ENCODE measurements at places on chromosomes 12 and 14.

- DNase-seq = peak; percentile 73
These were observed 28.5 kb downstream of the TMCC3 start for GRCh38 chr12:94621662-94622359.

GRCh38 chr12:84969226-84969625 is 56.6 kb upstream of the SLC6A15 start:
- DNase-seq = no peak

DNA sequence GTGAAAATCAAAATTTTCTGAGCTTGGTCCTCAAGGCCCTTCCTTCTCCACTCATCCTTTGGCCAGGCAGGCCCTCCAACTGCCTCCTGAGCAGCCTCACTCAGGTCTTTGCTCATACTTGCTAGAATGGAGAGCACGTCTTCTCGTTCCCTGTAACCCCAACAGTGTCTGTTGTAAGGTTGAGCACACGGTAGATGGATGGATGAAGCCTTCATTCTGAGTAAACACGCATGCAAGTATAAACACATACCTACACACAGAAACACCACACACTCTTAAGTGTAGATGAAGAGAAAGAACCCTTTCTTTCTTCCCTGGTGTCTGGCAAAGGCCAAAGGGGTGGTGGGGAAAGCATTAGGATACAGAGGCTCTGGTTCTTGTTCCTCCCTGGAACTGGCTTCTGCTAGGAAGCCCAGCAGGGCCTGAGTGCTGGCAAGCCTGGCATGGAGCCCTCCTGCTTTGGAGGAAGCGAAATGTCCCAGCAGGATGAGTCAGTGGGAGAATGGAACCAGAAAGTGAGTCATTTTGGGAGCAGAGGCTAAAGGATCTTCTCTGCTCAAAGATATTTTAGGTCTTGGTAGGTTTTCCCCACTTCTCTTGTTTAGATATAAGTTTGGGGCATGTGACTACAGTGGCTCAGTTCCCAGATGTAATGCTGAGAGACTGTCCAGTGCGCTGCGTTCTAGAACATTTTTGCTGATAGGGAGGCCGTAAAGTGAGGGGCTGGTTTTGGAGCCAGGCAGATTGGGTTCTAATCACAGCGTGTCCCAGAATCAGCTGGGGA is 127.4 kb downstream of the CACNA1C start:
- DNase-seq = peak; percentile 53

GRCh38 chr14:80664576-80664975 is 277.0 kb downstream of the CEP128 start:
- DNase-seq = no peak

DNA sequence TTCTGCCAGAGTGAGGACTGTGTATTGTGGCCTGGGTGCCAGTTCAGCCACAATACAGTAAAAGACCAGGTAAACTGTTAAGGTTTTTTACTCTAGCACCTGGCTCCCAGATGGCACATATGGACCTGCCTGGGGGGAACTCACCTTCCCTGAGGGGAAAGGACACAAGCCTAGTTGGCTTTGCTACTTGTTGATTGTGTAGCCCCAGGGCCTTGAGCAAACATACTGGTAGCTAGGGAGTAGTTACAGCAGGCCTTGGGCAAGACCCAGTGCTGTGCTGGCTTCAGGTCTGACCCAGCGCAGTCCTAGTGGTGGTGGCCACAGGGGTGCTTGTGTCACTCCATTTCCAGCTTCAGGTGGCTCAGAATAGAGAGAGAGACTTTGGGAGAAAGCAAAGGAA is 216.4 kb downstream of the KLHL28 start:
- DNase-seq = no peak

DNA sequence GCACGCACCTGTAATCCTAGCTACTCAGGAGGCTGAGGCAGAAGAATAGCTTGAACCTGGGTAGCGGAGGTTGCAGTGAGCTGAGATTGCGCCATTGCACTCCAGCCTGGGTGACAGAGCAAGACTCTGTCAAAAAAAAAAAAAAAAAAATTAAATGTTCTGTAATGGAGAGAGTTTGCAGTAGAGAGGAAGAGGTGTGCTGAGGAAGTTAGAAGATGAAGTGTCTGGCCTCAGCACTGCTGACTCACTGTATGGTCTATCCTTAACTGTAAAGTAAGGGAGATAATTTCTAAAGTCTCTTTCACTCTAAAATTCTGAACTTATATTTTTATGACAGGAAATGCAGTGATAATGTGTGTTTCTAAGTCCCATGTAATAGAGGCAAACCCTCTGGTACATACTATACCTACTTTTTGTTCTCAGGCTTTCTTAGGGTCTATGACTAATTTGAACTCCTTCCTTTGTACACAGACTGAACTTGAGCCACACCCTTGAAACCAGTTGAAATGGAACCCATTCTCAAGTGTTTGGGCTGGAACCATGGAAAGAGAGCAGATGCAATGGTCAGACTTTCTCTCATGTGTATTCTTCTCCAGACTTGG is 278.1 kb upstream of the FAR2 start:
- no peak for DNase-seq

DNA sequence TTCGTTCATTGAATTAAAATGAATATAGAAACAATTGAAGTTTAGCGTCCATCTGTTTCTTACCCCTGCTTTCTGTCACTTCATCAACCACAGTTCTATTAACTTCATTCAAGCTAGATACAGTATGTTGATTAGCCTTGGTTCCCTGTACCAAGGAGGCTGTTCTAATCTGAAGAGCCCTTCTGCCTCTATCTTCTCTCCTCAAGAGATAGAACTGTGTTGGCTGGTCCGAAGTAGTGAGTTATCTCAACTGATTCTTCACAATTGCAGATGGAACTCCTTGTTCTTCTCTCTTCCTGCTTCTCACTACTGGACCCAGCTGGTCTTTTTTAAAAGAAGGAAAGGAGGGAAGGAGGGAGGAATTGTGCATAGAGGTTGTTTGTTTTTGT is 82.1 kb upstream of the TRAF3 start:
- DNase-seq = no peak

- DNase-seq = no peak
These were observed 117.4 kb downstream of the NUBPL start for GRCh38 chr14:31678421-31679249.

DNA sequence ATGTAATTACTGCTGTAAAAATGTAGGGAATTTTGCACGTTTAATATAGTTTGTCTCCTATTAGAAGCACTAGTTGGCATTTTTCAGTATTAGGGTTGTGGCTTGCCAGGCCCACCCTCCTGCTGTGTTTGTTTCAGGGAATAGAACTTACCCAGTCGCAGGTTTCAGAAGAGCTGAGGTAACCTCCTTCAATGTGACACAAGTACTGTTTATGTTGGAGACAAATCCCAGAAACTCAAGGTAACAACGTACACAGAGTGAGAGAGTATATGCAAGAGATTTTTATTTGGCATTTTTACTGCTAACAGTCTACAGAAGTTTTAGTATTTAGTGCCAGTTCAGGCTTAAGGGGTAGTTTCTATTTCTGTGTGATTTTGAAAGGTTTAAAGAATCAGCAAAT is 284.3 kb downstream of the RAD51B start:
- DNase-seq = no peak

DNA sequence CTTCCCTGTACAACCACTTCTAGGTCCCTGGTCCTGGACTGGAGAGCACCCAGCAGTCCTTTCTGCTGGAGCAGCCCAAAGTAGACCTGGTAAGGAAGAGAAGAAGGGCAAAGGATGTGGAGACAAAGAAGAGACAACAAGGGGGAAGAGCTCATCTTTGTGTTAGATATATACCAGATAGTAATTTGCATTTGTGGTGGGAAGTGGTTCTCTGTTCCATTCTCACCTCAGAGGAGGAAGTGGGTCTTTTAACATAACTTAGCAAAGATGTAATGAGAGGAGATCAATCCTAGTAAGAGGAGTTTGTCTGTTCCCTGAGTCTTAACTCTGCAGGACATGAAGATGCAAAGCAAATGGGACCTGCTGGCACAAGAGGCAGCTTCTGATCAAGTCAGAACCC is 8.0 kb downstream of the CCDC198 start:
- no peak for DNase-seq

DNA sequence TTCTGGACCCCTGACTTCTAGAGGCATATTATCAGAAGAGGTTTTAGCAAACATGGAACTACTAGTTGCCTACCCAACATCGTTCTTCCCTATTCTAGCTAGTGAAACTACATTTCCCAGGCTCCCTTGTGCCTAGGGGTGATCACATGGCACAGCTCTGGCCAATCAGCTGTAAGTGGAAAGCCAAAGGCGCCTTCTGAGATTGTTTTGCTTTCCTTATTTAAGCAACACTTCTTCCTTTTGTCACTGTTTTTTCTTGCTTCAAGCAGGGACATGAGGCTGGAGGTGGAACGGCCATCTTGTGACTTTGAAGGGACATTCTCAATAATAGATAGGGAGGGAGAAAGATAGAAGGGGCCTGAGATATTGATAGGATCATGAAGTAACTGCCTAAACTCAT is 136.7 kb downstream of the ZNF664 start:
- peak; percentile 8 for DNase-seq

- no peak for DNase-seq
These were observed 102.1 kb upstream of the DAAM1 start for GRCh38 chr14:59086241-59086882.

- DNase-seq = no peak
These were observed 20.8 kb downstream of the SUSD6 start for GRCh38 chr14:69632164-69632563.

DNA sequence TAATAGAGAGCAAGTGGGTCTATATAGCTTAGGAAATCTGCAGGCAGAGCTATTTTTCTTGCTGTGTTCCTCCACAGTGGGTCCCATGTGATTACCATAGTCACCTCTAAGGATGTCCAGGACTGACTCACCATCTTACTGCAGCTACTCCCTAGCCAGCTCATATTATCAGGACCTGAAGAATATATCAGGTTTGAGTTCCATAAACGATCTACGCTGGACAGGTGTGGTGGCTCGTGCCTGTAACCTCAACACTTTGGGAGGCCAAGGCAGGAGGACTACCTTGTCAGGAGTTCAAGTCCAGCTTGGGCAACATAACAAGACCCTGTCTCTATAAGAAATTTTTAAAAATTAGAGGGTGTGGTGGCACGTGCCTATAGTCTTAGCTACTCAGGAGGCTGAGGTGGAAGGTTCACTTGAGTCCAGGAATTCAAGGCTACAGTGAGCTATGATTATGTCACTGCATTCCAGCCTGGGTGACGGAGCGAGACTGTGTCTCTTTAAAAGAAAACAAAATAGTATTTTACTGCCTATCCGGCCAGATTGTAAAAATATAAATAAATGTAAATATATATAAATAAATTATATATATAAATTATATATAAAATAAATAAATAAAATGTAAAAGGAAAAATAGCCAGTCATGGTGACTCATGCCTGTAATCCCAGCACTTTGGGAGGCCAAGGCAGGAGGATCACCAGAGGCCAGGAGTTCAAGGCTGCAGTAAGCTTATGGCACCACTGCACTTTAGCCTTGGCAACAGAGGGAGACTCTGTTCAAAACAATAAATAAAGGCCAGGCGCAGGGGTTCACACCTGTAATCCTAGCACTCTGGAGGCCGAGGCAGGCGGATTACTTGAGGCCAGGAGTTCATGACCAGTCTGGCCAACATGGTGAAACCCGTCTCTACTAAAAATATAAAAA is 6.9 kb upstream of the SPRYD4 start:
- peak; percentile 83 for DNase-seq

GRCh38 chr12:63917864-63918799 is 73.6 kb downstream of the SRGAP1 start:
- peak; percentile 95 for DNase-seq

GRCh38 chr12:104469523-104469922 is 12.8 kb downstream of the CHST11 start:
- DNase-seq = no peak

DNA sequence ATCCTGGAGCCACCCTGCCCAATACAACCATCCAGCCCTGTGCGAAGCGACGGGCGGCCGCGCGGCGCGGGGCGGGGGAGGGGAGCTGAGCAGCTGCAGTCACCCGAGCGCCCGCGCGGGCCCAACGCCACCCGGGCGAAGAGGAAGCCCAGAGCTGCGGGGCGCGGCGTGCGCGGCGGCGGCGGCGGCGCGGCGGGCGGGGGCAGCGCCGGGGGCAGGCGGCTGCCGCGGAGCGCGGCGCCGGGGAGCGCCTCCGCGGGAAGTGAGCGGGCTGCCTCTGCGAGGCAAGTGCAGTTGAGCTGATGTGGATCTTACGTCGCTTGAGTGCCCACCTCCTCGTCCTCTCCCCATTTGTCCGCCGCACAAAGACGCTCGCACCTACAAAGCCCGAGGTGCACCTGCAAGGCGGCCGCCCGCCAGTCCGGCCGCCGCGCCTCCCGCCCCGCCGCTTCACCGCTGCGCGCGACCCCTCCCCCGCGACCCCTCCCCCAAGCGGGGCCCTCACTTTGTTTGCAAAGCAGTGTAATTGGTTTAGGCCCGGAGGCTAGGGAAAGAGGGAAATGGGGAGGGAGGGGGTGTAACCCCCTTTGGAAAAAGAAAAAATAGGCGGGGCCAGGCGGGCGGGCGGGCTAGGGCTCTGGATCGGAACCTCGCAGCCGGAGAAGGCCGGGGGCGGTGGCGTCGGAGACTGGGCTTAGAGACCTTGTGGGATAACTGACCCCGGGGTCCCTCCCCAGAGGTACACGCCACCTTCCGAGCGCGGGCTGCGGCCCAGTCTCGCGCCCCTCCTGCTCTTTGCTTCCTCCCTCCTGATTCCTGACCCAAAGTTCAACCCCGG is at the start of the genes FOXA1 and TTC6:
TSS of gene FOXA1 (minus strand) at position 279 of the 838 bp plus-strand sequence. CDS start at position 2, 277 bp downstream.
TSS of gene TTC6 (plus strand) at position 659 of the 838 bp plus-strand sequence. CDS start 26,436 bp downstream, outside the sequence.
- peak; percentile 24 for DNase-seq

- DNase-seq = no peak
These were observed 12.1 kb downstream of the NUAK1 start for GRCh38 chr12:106126441-106127337.

DNA sequence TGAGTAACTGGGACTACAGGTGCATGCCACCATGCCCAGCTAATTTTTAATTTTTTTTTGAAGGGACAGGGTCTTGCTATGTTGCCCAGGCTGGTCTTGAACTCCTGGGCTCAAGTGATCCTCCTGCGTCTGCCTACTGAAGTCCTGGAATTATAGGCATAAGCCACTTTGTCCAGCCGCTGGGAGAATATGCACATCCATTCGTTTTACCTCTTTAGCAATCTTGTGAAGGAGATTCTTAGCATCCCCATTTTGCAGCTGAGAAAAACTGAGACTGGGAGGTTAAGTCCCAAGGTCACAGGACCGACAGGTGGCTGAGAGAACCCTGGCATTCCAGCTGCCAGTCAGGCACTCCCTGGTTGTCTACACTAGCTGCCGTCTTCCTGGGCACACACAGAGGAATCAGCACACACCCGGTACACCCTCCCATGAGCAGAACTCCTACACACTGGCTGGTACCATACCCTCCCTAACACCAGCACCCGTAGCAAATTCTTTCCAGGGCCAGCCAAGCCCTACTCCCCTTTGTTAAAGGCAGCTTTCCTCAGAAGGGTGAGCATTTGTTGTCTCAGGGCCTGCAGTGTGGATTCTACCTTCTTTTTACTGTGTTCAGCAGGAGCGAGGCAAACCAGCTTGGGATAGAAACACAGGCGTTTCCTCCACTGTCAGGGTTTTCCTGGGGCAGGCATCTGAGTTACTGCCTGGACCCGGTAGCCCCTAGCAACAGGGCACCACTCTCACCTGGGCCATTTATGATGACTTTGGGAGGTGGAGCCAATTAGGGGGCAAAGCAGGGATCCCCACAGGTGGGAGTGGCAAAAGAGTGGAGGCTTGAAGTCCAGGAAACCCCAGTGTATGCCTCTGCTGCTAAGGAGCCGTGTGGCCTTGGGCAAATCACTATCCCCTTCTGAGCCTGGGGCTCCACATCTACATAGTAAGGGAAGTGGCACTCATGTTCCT is 70.2 kb downstream of the IRF2BPL start:
- no peak for DNase-seq

- no peak for DNase-seq
These were observed 10.8 kb upstream of the OR11G2 start for GRCh38 chr14:20179880-20180279.

Measured in RCC 7860 (cell line).